Activated CD4-positive, alpha-beta T cell treated with anti-CD3 and anti-CD28 coated beads, Interleukin-2, amount 10 ng/mL, durations not matched to agents 24 days and 14 days (primary cell): ENCODE measurements at places on chromosomes 13 and 19. TPM values are rescaled to one million over a fixed set of nuclear protein-coding genes. Genes with fewer than 3 reads are reported as not detected.

- H3K27me3 ChIP-seq: no peaks in the 10 kb centered on the region
- peaks cover 21% of the 10 kb centered on the region for H3K4me1 ChIP-seq
- DNase-seq: no peak
- H3K36me3 ChIP-seq: no peaks in the 10 kb centered on the region
- peak overlapping the region; percentile 66 for H3K27ac ChIP-seq
Measured at GRCh38 chr13:44759384-44760360, 183.5 kb upstream of the TSC22D1 start.

F7 gene
- total RNA-seq: not detected in 2 replicates

ANGPTL8 gene
- total RNA-seq: not detected in 2 replicates

GRCh38 chr13:95924389-95924994 lies 128.7 kb downstream of the UGGT2 start:
- no peaks in the 10 kb centered on the region for H3K36me3 ChIP-seq
- no peaks in the 10 kb centered on the region for H3K27me3 ChIP-seq
- H3K4me3 ChIP-seq: no peak overlapping the region
- no peaks in the 10 kb centered on the region for H3K4me1 ChIP-seq

URAD gene
- total RNA-seq: not detected in 2 replicates

DNA sequence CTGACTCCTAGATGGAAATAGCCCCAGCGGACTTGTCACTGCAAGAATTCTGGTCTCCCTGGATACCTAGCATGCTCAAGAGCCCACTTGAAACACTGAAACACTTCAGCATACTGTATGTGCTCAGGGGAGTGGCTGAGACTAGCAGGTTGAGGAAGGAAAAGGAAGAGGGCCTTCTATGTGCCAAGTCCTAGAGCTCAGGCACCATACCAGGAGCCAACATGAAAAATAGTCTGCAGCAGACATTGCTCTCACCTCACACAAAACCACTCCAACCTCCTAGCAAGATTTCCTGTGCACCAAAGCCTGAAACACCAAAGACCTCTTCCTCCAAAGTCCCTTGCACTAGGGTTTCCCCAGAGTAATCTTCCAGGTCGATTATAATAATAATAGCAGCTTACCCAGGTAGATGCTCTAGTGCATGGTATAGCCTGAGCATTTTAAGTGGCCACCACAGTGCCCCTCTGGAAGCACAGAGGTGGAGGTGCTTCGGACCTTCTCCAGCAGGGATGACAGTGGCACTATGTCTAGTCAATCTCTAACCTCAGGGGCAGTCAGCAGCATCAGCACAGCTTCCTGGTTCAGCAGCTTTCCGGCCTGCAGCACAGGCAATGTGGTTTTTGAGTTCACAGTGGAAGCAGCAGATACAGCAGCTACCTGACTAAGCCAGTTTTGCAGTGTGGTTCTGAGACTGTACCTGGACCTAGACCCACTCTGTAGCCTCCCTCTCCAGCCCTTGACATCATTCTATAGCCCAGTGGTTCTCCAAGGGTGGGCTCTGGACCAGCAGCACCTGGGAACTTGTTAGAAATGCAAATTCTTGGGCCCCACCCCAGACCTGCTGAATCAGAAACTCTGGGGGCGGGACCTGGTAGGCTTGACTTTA lies 45.6 kb upstream of the UBE2L5 start:
- DNase-seq: peak; percentile 92
- H3K4me1 ChIP-seq: peaks cover 78% of the 10 kb centered on the region
- peak overlapping the region; percentile 85 for H3K4me3 ChIP-seq
- peak overlapping the region; percentile 94 for H3K27ac ChIP-seq
- H3K36me3 ChIP-seq: peaks cover 3% of the 10 kb centered on the region
- H3K27me3 ChIP-seq: no peaks in the 10 kb centered on the region

GRCh38 chr13:36251526-36251925 lies 37.2 kb upstream of the SOHLH2 start:
- no peak overlapping the region for H3K4me3 ChIP-seq
- H3K27ac ChIP-seq: no peak overlapping the region
- no peak for DNase-seq
- H3K4me1 ChIP-seq: no peaks in the 10 kb centered on the region
- H3K27me3 ChIP-seq: no peaks in the 10 kb centered on the region

ATXN8OS gene
- not detected in 2 replicates for total RNA-seq

DNA sequence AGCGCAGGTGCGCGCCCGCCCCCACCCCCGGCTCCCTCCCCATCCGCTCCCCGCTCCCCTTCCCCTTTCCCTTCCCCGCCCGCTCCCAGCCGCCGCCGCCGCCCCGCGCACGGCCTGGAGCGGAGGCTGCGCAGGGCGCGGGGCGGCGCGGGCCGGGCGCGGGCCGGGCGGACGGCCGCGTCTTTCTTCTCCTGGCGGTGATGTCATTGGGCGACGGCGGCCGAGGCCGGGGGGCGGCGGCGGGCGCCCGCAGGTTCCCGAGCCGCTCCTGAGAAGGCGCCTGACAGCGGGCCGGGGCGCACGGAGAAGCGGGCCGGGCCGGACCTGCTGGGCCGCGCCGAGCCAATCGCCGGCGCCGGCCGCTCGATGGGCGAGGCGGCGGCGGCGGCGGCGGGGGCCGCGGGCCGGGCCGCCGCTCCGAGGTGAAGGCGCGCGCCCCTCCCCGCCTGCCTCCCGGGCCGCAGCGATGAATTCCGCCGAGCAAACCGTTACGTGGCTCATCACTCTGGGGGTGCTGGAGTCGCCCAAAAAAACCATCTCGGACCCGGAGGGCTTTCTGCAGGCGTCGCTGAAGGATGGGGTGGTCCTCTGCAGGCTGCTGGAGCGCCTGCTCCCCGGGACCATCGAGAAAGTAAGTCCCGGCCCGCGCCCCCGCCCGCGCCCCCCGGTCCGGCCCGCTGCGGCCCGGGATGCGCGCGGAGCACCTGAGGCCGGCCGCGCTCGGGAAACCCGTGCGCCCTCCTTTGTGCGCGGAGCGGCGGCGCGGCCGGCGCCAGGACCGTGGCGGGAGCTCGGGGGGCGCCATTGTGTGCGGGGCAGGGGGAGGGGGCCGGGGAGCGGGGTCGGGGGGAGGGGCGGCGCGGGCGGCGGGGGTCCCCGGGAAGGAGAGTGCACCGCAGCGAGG lies at the start of gene ARHGEF7:
Gene ARHGEF7, plus strand, starts transcription at position 250 of the 904 bp plus-strand sequence. Its CDS starts 217 bp downstream, at position 467.
- H3K4me3 ChIP-seq: peak within 1 kb of the TSS; percentile 83
- peaks cover 81% of the 10 kb centered on the region for H3K27me3 ChIP-seq
- no peak within 1 kb of the TSS for H3K27ac ChIP-seq
- no peaks in the 10 kb centered on the region for H3K36me3 ChIP-seq
- H3K4me1 ChIP-seq: peaks cover 10% of the 10 kb centered on the region

RGL3 gene
- not detected in 2 replicates for total RNA-seq

DNA sequence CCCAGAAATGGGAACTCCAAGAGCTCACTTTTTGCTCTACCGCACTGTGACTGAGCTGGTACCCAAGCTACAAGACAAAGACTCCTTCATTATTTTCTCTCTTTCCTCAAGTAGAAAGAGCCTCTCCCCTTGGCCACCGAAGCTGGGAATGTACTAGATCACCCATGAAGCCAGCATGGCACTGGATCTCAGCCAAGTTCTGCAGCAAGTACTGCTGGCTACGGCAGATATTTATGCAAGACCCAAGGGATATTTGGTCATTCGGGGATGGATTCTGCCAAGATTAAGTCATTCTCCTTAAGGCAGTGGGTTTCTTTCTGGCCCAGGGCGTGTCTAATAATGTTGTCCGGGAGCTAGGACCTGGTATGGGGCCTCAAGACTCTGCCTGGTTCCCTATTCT lies 633.5 kb downstream of the SLITRK1 start:
- H3K36me3 ChIP-seq: no peaks in the 10 kb centered on the region
- no peaks in the 10 kb centered on the region for H3K27me3 ChIP-seq
- DNase-seq: no peak
- H3K4me3 ChIP-seq: no peak overlapping the region
